WTC11 (cell line): ENCODE measurements at places on chromosomes 7 and 10. TPM values are rescaled to one million over a fixed set of nuclear protein-coding genes. Genes with fewer than 3 reads are reported as not detected.
A peak's percentile ranks its signal among the peaks of the same experiment; 100 is the strongest.

Gene GPR85
- 0.09 to 0.34 TPM (median 0.09 TPM) in 3 replicates for total RNA-seq

Gene EPO
- total RNA-seq = 0.63 to 0.76 TPM (median 0.66 TPM) in 3 replicates

GRCh38 chr7:69796416-69796815 is 198.1 kb downstream of the AUTS2 start:
- no peak for DNase-seq

GRCh38 chr10:98563811-98564210 is 117.1 kb upstream of the HPS1 start:
- DNase-seq = no peak

DNA sequence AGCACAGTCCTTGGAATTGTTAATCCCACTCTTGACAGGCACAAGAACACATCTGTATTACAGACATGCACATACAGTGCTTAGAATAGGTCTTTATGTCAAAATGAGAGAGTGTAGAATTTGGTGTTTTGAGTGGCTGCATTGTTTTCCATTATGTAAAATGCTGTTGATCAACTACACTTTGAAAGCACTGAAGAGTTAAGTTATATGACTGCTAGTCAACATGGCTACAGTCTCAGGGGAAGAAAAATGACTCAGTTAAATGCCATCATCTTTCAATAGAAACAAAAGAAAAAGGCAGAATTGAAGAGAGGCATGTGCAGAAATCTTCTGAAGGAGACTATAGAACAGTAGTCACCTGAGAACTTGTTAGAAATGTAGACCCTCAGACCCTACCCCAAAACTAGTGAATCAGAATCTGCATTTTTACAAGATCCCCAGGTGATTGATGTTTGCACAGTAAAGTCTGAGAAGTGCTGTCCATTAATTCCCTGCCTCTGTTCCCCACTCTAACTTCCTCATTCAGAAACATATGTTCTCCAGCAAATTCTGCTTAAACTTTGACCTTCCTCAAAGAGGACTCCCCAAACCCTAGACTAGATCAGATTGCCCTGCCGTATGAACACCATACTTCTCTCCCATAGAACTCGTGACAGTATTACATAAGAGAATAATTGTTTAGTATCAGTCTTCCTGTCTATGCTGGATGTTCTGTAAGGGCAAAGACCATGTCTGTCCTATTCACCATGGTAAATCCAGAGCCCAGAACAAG is 16.0 kb downstream of the SND1 start:
- DNase-seq = no peak

DNA sequence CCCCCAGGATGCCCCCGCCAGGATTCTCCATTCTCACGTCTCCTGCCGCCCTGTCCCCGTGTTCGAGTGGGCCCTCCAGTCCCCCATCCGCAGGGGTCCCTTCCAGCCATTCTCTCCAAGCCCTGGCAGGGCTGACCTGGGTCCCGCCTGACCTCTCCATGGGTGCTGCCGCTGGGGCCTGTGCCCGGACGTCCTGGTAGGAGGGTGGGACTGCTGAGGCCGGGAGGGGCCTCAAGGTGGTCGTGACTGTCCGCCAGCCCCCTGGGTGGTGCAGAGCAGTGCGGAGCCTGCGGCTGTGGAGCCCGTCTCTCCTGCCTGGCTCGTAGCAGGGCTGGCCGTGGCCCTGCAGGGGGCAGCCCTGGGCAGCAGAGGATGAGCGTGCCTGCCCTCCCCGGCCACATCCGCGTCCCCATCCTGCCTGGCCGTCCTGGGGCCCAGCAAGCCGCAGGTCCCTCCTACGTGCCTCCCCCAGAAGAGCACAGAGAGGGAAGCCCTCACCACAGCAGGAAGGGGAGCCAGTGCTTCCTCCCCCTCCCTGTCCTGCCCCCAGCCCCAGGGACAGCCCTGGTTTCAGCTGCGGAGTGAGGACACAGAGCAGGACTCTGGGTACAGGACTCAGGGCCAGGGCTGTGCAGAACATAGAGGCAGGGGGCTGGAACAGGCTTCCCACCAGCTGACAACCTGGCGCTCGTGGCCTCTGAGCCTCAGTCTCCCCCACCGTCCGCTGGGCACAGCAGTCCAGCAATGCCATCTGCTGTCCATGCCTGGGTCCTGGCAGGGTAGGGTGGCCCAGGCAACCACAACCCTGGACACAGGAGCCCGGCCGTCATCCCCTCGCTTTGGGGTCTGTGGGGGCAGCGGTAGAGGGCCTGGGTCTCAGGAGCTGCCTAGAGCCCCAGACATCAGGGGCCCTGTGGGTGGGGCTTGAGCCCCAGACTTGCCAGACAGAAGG is 1.5 kb upstream of the GRIFIN start:
- DNase-seq = peak; percentile 74

GRCh38 chr7:107559864-107560263 is 3.9 kb downstream of the COG5 start:
- DNase-seq = no peak
